ENCODE measurements at places on chromosomes 1 and 21.

GRCh38 chr21:20703112-20703767 is 295.0 kb upstream of the NCAM2 start:
- DNase-seq = no peak

DNA sequence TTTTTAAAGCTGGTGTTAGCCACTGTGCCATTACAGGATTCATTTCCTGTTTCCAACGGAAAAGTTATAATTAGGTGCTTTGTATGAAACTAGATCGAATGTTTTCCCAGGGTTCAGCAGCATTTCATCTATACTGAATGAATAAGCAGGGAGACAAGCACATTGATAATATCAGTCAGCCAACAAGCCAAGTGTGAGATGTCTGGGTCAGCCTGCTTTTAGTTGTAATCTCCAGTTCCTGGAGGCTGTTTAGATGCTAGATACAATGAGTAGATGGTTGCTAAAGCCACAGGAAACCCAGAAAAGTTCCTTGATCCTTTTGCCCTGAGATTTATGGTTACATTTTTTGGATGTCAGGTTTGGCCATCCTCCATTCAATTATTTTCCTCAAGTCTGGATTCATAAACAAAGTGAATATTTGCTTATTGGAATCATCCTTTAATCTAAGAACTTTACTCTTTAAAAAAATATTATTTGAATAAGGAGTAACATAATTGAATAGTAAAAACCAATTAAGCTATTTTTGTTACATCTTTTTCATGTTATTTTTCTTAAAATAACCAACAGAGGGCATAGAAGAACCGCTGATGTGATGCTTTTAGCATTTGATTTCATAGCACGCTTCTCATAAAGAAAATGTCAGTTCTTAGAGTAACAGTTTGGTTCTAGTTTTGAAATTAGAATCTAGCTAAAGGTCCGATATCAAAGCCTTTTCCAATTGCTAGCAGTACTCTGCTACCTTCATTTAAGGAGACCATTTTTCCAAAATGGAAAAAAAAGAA is 76.6 kb downstream of the HSPA13 start:
- no peak for DNase-seq

- no peak for DNase-seq
Measured at GRCh38 chr1:101310506-101310905, 73.7 kb downstream of the S1PR1 start.

- no peak for DNase-seq
Measured at GRCh38 chr1:30735124-30735523, 11.7 kb upstream of the MATN1 start.

- DNase-seq = no peak
Measured at GRCh38 chr1:228999446-229000170, 264.3 kb downstream of the RHOU start.

GRCh38 chr1:176199707-176200106 is 7.4 kb downstream of the COP1 start:
- DNase-seq = no peak
